ENCODE measurements at places on chromosomes 7 and 10.
A peak's percentile ranks its signal among the peaks of the same experiment; 100 is the strongest.

GRCh38 chr10:6699336-6699735 lies 119.3 kb upstream of the PRKCQ start:
- no peak for DNase-seq

GRCh38 chr7:2417981-2418481 lies 14.6 kb downstream of the CHST12 start:
- DNase-seq: peak; percentile 16

DNA sequence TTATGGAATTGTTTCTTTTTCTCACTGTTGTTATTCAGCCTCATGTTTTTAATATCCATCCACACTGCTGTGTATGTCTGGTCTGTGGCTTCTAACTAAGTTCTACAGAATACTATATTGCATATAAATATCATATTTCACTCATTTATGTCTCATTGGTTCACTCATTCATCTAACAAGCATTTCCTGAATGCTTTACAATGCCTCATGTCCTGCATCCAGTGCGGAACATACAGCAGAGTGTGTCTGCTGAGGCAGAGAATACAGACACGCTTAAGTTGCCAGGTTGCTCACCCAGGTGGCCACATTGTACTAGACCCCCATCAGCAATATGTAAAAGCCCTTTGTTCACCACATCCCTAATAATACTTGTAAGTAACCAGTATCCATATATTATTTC lies 111.8 kb upstream of the CNTNAP2 start:
- no peak for DNase-seq

DNA sequence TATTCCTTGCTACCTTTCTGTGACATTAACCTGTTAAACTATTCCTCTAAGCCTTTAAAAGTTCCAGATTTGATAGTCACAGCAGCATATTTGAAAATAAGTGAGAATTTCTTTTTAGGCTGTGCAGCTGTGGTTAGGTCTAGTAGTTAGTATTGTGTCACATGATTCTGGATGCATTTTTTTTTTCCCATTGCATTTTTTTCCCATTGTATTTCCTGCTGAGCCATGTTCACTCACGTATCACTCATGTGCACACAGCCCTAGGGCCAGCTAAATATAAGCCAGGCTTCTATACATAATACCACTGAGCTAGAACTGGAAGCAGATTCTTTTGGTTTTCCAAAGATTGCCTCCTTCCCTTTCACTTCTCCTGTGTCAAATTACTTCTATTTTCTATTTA lies 37.4 kb downstream of the DNAJC9 start:
- DNase-seq: no peak

DNA sequence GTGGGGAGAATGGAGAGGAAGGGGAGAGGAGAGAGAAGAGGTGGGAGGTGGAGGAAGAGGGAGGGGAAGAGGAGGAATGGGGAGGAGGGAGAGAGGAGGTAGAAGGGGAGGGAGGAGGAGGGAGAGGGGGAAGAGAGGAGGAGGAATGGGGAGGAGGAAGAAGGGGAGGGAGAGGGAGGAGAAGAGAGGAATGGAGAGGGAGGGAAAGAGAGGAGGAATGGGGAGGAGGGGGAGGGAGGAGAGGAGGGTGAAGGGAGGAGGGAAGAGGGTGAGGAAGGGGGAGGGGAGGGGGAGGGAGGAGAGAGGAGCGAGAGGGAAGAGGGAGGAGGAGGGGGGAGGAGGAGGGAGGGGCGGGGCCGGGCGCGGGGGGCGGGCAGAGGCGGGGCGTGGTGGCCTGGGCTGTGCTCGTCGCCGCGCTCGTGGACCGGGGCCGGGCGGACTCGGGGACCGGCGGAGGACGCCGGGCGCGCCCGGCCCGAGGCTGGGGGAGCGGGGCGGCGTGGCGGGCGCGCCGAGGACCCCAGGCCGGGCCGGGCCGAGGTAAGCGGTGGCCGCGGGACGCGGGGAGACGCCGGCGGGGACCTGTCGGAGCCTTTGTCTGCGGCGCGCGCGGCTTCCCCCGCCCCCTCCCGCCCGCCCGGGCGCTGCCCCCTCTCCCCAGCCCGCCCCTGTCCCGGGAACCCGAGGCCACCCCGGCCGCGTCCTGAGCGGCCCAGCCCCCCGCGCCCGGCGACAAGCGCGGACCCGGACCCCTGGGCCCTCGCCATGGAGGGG lies at the start of gene SLC29A4:
Gene SLC29A4, plus strand, starts transcription at position 401 of the 774 bp plus-strand sequence. CDS start 4,874 bp downstream, outside the sequence.
- DNase-seq: peak; percentile 24

DNA sequence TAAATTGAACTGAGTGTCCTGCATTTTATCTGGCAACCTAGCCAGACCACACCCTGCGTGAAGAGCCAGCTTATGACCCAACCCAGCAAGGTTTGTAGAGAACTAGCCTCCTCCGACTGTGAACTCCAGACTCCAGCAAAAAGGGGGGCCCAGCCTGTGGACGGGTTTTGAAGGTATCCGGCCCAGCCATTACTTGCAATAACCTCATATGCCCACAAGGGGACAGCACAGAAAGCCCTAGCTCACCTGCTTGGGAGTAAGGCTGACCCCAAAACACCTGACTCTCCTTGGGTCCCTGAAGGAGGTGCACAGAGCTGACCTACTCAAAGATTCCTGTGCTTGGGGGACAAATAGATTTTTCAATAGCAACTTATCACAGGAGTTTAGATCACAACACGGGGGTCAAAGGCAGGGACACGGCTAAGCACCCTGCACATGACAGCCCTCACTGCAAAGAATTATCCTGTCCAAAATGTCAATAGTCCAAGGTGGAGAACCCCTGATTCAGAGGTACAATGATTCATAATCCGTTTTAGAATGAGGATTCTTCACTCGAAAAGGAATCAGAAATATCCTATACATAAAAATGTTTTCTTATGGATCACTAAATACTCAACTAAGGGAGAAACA lies 4.6 kb downstream of the TRPV6 start:
- peak; percentile 10 for DNase-seq

DNA sequence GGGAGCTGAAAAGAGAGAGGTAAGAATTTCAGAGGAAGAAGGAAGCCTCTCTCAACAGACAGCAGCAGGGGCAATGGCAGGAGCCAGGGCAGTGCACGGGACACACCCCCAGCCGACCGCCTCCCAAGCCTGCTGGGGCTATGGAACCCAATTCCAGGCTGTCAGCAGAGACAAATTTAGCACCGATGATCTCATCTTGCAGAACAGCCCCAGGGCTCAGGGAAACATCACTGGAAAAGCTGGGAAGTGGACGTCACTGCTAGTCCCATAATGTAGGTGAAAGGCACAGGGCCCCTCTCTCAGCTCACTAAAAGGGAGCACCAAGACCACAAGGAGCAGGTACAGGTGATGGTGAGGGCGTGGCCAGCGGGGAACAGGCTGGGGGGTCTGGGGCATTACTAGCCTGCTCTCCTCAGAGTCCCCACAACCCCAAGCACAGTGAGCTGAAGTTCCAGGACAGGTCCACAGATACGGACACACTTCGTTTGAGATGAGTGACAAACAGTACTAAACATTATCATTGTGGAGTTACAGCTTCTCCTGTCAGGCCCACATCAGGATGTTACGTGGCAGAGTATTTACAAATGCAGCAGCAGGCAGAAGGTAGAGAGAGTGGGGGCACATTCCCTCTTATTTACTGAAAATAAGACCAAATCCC lies 103.7 kb downstream of the PLXNA4 start:
- no peak for DNase-seq

DNA sequence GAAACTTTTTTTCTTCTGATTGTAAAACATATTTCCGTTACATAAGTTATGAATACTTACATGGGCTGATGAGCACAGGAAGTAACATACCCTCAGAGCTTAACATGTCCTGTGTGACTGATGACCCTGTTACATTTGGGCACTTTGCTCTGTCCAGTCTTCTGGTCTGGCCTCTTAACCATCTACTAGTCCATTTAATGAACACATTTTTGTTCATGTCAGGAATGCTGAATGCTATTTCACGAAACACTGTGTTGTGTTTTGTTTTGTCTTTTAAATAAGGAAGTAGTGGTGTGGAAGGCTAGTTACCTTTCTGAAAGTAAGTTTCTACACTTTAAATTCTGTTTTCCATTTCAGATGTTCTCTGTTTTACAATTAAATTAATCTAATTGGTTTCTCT lies 77.7 kb downstream of the RBM33 start:
- DNase-seq: no peak

DNA sequence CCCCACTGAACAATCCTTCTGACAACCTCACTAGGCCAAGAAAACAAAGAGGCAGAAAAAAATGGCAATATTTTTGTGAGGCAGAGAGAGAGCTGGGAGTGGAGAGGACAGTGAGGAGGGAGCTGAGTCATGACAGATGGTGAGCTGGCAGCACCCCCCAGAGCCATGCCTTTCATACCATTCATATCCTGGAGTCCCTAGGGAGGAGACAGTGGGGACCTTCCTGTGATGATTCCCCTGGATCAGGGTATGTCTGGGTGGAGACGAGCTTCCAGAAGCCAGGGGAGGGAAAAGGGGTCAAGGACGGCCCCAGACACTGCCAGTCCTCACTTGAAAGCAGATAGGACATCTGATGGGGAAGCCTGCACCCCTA lies 160.5 kb downstream of the ADAM12 start:
- DNase-seq: no peak

GRCh38 chr7:128909625-128910568 lies 612 bp downstream of the KCP start:
- no peak for DNase-seq

DNA sequence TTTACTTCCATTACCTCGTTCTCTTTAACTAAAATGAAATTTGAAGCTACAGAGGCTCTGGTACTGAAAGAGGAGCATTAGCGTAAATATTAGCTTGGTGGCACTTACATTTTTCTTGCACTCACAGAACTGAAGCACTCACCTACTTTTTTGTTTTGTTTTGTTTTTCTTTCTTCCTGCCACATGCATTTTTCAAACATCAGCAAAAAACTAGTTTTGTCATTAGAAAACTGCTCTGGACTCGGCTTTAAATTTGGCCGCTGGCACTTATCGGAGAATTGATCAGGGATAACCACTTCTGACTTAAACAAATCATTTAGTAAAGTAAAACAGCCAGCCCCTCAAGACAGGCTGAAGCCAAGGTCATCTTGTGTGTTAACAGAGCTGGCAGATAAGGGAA lies 216.3 kb downstream of the SFMBT2 start:
- DNase-seq: no peak

GRCh38 chr10:29598851-29599311 lies 35.9 kb downstream of the SVIL start:
- no peak for DNase-seq

DNA sequence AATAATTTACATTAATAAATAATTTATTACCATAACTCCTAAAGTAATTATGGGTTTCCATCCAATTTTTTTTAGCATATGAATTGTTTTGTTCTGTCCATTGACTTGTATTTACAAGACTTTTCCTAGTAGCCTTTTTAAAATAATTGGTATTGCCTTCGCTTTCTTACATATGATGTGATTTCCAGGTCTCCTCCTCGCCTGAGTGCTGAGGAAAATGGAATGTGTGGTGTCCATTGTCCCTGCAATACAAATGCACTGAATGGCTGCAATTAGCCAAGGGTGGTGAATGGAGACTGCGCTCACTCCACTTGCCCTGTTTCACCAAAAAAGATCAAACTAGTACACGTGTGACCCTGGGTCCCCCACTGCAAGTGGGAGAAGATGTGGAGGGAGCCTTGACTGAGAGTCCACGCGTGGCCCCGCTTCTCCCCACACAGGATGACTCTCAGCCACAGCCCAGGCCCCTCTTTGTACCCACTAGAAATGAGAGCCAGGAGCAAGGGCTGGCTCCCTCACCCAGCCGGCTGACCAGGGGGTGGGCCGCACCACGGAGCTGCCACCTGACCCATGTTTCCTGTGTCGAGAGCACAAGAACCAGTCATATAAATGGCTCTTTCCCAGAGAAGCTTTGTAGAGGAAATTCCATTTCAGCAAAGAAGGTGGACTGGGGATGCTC lies 52.6 kb downstream of the FAM53B start:
- DNase-seq: no peak

DNA sequence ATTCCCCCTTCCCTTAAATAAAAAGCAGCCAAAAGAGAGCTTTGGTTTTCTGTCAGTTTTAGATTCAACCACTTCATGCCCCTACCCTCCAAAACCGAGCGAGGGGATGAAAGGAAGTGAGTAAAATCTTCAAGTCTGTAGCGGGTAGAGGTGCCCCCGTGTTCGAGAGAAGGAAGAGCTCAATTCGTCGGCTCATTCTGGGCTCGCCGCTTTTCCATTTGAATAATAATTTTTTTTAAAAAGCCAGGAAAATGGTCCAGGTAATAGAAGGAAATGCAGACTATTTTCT lies 436.2 kb upstream of the GALNT17 start:
- no peak for DNase-seq

DNA sequence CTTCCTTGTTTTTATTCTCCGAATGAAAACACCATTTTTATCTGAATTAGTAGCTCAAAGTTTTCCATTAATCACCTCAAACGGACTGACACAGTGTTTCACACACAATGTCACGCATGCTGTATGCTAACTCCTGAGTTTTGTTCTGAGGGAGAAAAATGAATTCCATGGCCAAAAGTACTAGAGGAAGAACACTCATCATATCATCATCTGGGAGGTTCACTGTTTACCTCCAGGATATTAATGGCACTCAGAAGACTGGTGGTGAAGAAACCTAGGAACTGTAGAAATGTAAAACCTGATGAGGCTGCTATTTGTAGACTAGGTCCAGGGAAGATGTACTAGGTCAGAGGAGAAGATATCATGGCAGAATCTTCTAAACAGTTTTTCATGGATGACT lies 395.6 kb upstream of the ETV1 start:
- DNase-seq: no peak

DNA sequence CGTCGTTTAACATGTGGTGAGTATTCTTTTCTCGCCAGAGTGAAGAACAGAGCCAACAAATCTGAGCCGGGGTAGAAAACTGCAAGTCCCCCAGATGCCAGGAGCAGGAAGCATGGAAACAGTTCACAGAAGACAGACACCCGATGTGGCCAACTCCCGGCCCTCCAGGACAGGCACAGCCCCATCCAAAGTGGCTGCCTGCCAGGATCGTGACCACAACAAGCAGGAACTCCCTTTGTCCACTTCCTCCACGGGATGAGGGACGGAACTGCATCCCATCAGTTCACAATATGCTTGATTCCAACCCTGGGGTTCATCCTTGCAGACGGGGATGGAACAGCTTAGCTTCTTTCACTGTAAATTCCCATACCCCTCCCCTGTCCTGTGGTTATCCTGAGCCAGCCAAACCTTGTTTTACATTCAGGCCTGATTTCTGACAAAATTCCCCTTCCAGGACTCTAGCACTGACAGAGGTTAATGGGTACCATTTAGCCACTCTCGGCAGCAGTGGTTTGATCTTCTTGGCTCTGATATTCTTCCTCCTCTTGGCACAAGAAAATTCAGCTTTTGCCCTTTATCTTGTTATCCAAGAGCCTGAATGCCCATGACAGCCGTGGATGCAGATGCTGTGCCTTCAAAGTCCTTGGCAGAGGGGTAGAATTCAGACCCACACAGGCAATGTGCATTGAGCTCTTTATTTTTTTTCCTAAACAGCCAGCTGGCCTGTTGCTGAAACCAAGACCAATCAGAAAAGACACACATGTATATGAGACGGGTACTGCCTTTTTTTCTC lies 105.5 kb upstream of the FAM204A start:
- DNase-seq: no peak

- DNase-seq: no peak
Measured at GRCh38 chr10:24661376-24661775, 62.3 kb downstream of the ARHGAP21 start.

GRCh38 chr10:69479240-69480067 lies 28.2 kb downstream of the TSPAN15 start:
- DNase-seq: no peak

- DNase-seq: no peak
Measured at GRCh38 chr7:24172856-24173255, 111.1 kb upstream of the NPY start.
